T follicular helper cell (primary cell): ENCODE measurements at places on chromosomes 4 and X.

DNA sequence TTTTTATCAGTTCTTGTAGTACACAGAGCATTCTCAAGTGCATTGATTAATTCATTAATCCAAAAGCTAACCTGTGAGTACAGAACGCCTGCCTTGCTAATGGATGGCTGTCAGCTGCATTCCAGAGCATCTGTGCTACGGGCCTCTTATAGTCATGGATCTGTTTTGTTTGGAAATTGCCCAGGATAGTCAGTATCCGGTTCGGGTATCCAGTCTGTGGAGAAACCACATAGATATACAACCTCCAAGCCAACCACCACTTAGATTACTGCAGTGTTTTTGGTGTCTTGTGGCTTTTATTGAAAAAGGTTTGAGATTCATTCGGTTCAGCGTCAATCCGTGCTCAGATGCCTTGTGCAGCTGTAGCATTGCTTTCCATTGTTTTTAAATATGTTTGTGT is 4.0 kb downstream of the LAP3 start:
- DNase-seq: no peak

- DNase-seq: no peak
Observed at GRCh38 chr4:7105276-7105675, 37.4 kb upstream of the GRPEL1 start.

DNA sequence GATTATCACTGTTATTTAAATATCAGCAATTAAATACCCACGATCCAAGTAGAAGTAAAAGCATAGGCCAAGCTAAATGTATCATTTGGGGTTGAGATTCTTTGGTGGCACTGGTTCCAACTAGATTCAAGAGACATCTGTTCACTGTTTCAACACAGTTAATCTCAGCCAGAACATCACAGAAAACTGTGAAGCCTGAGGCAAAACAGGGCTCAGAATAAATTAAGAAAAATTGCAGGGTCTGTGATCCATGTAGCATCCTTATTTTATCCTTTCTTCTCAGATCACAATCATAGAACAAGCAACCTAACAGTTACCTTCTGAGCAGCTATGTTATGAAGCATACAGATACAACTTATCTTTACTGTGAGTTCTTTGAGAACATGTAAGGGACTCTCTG is 23.7 kb downstream of the YTHDC1 start:
- DNase-seq: no peak

- no peak for DNase-seq
Observed at GRCh38 chr4:122718281-122718680, 14.2 kb upstream of the BBS12 start.

- DNase-seq: no peak
Observed at GRCh38 chrX:132741689-132742088, 216.7 kb downstream of the HS6ST2 start.

DNA sequence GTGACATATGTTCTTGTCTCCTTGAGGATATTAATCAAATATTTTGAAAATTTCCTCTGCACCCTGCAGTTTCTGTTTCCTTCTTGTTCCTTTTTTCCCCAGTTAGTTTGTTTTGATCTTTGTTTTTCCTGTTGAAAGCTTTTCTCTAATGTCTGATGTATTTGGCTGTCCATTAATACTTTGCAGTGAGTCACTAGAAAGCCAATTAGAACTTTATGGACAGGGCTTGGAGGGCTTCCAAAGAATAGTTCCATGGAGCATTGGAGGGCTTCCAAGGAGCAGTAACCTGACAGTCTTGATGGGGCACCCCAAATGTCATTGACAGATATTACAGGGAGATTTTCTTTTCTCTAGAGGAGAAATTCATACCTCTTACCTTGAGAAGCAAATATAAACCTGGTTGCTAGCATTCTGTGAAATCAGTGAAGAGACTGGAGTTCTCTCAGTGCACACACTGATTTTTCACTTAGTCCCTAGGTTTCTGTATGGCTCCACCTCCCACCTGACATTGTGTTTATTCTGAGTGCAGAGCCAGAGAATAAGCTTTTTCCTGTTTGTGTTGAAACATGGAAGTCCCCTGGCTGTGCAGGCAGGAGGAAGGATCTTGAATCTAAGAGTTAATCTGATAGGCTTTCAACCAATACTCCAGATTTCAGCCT is 26.5 kb downstream of the SPARCL1 start:
- no peak for DNase-seq

DNA sequence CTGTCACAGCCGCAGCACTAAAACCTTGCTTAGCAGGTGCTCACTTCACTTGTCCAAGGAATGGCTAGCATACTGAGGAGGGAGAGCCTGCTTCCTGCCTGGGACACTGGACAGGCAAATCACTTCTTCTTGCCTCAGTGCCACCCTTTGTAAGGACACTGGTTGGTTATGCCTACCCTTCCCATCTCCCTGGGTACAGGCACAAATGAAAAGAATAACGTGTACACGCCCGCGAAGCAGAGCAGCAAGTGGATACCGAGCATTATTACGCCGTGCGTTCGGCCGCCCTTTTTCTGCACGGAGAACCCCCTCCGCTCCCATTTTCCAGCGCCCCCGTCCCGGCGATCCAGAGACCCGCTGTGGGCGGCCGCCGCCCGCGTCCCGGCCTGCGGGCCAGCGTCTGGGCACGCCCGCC is 338 bp upstream of the KLHL2 start:
- no peak for DNase-seq

DNA sequence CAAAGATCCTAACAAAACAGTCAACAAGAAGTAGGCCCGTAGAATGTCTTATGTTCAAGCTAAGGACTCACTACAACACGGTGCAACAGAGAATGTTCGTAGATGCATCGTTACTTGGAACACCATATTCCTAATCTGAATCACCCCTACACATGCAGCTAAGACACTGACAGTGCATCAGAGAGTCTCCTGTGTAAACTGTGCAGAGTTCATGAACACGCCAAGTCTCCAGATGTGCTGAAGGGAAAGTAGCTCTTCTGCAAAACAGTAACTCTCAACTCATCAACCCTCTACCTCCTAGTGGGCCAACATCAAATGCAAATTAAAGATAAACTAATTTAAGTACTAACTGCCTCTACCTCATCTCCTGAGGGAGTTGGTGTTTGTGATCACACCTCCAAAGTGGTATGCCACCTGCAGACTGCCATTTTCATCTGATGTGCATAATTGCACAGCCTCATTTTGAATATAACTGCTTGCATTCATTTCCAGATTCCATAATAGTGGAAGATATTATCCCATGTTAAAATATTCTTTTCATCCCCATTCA is 73.5 kb downstream of the MOSPD2 start:
- DNase-seq: no peak

- no peak for DNase-seq
Observed at GRCh38 chr4:76341063-76341462, 34.5 kb downstream of the STBD1 start.

GRCh38 chrX:17496407-17496806 is 121.4 kb downstream of the NHS start:
- DNase-seq: no peak

GRCh38 chrX:103789004-103789403 is 12.4 kb downstream of the PLP1 start:
- no peak for DNase-seq

GRCh38 chr4:118284169-118284568 is 68.6 kb downstream of the PRSS12 start:
- no peak for DNase-seq

DNA sequence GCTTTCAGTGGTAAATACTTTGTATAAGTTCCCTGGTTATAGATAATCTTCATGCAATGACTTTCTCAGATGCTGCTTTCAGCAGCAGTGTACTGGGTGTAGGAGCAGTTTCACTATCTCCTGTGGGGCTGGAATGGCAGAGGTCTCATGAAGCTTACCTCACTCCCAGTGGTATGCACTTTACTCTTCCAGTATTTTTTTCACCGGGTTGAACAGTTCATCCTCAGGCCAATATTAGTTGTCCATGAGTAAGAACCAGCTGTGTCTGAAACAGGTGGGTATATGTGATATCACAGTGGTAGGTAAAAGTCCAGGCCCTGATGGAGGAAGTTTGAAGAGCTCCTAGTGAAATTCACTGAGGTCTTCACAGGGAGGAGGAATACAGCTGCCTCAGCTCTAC is 351.5 kb upstream of the EMCN start:
- DNase-seq: no peak

GRCh38 chrX:118216509-118216908 is 99.9 kb upstream of the KLHL13 start:
- DNase-seq: no peak

GRCh38 chrX:14290335-14290734 is 239.0 kb upstream of the GLRA2 start:
- no peak for DNase-seq

DNA sequence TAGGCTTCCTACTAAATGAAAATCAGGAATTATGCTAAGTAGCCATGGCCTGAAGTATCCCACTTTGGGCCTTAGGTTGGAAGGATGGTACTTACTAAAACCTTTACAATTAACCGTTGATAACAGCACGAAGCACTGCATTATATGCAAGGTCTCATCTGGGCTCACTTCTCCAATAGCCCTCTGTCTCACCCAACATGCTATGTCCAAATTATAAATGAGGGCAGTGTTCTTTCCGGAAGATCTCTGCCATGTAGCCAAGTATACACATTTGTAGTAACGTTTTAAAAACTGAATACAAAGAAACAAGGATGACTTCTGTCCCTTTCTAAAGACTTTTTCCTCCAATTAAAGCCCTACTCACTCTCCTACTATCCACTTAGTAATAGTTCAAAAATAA is 51.6 kb downstream of the SCFD2 start:
- DNase-seq: no peak

- no peak for DNase-seq
Observed at GRCh38 chr4:140423106-140423505, 4.3 kb downstream of the CLGN start.

DNA sequence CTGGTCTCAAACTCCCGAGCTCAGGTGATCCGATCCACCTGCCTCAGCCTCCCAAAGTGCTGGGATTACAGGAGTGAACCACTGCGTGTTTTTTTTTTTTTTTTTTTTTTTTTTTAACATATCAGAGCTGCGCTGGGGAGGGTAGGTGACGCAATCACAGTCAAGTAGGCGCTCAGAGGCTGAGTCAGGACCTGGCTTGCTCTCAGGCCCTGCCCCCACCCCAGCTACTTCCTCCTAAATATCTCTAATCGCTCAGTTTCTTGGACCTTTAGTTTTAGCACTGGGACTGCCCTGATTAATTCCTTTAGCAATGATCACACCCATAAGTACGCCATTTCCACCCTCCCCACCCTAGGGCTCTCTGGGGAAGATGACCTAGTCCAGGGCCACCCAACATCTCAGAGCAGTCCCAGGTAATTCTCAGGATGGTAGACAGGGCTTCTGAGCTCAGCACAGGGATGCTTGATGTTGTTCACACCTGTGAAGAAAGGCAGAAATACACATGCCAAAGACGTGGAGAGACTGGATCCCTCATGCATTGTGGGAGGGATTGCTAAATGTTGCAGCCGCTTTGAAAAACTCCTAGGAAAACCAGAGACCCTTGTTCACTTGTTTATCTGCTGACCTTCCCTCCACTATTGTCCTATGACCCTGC is 50.2 kb downstream of the DDX3X start:
- DNase-seq: peak; percentile 60

DNA sequence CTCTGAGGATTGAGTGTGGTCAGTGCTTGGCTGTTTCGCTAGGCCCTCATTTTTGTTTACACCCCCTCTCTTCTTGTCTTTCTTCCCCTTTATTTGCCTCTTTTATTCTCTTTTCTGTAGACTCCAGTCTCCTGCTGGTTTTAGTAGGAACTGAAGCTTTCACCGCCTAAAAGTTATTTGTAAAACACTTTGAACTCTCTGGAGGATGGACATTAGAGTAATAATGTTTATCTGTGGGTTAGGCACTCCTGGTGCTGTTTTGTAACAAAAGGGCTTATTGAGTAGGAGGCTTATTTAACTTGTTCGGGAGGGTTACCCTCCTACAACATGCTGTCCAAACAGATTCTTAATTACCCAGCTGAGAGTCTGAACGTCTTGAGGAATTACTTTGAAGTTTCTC is 1.6 kb upstream of the ARHGAP10 start:
- no peak for DNase-seq

DNA sequence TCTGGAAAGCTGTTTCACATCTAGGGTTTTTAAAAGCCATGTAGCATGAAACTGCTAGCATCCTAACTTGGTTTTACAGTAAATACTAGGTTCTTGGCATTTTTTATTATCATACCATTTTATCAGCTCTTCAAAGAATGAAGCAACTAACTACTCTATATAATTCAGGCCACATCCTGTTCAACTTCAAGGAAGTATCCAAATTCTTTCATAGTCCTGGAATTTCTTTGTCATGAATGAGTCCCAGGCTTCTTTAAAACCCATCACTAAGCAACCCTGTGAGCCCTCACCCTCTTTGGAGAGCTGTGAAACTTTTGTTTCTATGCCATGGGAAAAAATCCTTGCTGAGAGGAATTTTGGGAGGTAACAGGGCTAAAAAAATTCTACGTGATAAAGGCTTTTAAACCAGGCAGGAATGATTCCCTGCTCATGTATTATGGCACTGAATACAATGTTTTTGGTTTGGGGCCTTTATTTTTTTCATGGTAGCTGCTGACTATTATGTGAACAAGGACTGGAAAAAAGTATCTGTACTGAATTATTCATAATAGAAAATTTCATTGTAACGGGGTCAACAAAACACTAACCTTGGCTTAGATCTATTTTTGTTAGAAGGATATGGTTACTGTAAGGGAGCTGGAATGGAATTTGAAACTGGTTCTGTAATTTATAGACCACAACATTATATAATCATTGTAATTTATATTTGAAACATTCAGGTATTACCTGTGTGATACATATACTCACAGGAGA is 164.9 kb downstream of the DCTD start:
- no peak for DNase-seq

DNA sequence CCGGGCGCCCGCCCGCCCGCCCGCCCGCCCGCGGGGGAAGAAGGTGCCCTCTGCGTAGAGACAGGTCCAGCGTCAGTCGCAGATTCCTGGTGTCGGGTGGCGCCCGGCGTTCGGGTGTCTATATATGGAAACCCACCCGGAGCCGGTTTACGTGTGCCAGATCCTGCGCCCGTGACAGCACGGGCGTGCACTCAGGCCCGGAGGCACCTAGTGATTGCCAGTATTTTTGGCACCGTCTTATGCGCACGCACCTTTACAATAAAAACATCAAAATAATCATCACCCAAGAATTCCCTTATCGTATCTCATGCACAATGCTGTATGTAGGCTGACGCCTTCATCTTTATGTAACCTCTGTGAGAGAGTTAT is 519 bp downstream of the SLC25A4 start:
- no peak for DNase-seq
